Smooth muscle cell of the brain vasculature (primary cell): ENCODE measurements at places on chromosomes 1 and 21.

DNA sequence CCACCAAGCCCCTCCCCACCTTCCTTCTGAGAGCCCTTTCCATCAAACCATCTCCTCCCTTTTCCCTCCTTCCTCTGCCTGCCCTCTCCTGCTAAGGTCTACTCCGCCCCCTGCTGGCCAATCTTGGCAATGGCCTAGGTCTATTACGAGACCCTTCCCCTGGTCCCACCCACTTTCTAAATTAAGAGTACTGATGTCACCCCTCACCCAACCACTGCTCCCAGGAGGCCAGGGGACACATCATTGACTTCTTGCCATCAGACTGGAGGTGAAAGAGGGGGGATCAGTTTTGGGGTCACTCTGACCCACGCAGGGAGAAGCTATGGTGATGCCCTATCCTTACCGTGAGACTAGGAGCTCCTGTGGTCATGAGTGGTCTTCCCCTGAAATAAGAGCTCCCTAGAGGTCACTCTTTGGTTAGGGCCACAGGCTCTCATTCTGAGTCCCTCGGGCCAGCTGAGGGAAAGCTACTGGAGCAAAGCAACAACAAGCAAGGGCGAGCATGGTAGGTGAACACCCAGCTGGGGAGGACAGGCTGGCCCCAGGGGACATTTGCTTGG, 34.6 kb upstream of the S100A7 start:
- DNase-seq, result no peak

- no peak for DNase-seq
Observed at GRCh38 chr21:34697826-34698225, 29.0 kb downstream of the CLIC6 start.

DNA sequence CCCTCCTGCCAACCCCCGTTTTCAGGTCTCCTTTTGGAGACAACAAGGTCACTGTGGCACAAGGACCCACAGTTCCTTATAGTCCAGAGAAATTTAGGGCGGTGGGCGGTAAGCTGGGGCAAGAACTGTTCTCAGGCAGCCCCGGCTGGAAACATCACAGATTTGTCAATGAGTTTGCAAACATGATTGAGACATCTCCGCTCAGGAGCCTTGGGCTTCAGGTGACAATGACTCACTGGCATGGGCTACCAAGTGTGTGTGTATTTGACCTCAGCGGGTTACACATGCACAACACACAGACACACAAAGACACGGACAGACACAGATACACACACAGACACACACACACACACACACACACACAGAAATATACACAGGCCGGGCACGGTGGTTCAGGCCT, 58.2 kb upstream of the ABCG1 start:
- DNase-seq, result no peak

- DNase-seq, result no peak
Observed at GRCh38 chr1:216779686-216780085, 56.5 kb upstream of the ESRRG start.

- no peak for DNase-seq
Observed at GRCh38 chr1:227333423-227333822, 15.1 kb upstream of the CDC42BPA start.

DNA sequence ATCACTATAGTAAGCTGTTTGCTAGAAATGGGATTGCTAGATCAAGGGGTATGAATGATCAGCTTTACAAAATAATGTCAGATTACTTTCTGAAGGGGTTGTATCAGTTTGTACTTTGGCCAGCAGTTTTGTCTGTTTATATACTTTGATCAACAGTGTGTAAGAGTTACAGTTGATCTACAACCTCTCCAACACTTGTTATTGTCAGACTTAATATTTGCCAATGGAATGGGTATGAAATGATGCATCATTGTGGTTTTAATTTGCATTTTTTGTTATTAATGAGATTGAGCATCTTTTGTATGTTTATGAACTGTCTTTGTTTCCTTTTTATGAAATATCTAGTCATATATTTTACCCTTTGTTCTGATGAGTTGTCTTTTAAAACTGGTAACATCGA, 4.3 kb downstream of the TTC3 start:
- no peak for DNase-seq

DNA sequence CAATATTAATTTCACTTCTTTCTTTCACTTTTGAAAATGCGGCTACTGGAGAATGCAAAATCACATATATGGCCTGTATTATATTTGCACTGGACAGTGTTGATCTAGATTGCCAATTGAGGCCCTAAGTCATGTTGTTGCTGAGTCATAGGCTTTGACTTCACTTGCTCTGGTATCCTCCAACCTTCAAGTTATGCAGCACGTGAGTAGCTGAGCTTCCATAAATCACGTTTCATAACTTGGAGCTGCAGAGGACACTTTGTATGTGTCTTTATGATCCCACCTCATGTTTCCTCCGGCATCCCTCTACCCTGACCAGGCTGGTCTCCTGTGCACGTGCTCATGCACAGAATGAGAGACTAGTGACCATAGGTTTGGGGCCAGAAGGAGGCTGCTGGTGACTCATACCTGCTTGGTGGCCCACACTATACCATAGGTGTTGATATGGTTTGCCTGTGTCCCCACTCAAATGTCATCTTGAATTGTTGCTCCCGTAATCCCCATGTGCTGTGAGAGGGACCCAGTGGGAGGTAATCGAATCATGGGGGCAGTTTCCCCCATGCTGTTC, 103.0 kb upstream of the TSPAN2 start:
- no peak for DNase-seq
